ENCODE measurements at places on chromosomes 6 and 20.

- no peak for DNase-seq
Observed at GRCh38 chr6:5894357-5894756, 112.4 kb downstream of the NRN1 start.

DNA sequence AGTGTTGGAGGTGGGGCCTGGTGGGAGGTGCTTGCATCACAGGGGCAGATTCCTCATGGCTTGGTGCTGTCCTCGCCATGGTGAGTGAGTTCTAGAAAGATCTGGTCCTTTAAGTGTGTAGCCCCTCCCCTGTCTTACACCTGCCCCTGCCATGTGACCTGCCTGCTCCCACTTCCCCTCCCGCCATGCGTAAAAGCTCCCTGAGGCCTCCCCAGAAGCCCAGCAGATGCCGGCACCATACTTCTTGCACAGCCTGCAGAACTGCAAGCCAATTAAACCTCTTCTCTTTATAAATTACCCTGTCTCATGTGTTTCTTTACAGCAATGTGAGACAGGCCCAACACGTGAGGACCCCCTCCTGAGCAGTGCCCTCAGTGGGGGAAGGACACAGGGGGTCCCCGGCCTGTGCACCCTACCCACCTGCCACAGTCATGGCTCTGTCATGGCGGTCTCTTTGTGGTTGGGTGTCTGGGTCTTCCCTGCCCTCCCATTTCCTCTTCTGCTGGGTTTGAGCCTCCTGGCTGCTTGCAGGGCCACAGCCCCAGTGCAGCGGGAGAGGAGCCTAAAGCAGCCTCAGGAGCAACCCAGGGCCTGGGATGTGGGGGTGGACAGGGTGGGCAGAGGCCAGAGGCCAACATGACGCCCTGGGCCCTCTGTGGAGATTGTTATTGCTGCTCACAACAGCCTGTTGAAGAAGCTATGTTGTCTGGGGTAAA lies 87.2 kb upstream of the QKI start:
- DNase-seq: no peak

GRCh38 chr20:48456366-48457192 lies 371.2 kb downstream of the PREX1 start:
- no peak for DNase-seq

- DNase-seq: no peak
Observed at GRCh38 chr6:2718334-2719092, 32.2 kb downstream of the MYLK4 start.

- no peak for DNase-seq
Observed at GRCh38 chr20:45253261-45253660, 1.1 kb downstream of the SLPI start.

DNA sequence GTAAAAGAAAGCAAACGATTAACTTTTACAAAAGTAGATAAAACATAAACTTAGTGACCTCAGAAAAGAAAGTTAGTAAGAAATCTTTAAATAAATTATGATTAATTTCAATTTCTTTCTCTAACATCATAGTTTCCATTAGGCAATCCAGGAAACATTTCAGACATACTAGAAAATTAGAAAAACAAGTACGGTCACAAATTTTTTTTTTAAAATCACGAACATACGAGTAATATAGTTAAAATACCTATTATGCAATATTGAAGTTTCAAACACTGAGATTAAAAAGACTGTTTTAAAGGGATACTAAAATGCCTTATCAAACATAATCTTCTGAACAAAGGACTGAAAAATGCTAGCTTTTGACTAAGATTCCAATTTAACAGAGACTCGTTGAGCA lies 26.2 kb downstream of the NOL7 start:
- no peak for DNase-seq

DNA sequence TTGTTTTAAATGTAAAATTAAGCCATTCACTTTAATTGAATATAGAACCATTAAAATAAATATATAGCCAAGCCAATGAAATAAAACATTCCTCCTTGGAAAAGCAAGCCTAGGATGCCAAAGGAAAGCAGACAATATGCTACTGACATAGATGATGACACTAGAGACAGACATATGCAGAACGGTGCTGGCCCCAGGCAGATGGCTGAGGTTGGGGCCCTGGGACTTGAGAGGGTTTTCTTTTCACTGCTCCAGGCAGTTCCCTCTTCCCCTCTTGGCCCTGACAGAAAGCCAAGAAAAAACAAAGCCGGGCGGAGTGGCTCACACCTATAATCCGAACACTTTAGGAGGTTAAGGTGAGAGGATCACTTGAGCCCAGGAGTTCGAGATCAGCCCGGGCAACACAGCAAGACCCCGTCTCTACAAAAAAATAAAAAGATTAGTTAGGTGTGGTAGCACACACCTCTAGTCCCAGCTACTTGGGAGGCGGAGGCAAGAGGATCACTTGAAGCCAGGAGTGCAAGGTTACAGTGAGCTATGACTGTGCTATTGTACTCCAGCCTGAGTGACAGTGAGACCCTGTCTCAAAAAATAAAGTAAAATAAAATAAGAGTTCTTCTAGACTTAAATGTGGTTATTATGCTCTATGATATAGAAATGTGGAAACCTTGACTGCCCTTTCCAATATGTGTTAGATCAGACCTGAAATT lies 31.2 kb downstream of the FASTKD5 start:
- no peak for DNase-seq

DNA sequence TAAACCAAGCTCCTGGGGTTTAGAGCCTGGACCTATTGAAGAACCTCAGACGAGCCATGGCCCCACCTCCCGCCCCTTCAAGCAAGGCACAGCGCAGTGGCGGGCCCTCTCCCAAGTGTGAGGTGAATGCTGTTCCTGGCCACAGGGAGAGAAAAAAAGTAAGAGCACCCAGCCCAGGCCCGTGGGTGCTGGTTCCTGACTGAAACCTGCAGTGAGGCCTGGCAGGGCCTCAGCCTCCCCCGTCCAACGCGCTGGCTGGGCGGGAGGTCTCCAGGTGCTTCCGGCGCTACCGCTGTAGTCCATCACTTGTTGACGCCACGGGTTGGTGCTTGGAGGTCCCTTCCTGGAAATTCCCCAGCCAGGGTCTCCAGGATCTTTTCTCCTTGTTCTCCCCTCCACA lies 5.5 kb upstream of the FAM83C start:
- DNase-seq: no peak

DNA sequence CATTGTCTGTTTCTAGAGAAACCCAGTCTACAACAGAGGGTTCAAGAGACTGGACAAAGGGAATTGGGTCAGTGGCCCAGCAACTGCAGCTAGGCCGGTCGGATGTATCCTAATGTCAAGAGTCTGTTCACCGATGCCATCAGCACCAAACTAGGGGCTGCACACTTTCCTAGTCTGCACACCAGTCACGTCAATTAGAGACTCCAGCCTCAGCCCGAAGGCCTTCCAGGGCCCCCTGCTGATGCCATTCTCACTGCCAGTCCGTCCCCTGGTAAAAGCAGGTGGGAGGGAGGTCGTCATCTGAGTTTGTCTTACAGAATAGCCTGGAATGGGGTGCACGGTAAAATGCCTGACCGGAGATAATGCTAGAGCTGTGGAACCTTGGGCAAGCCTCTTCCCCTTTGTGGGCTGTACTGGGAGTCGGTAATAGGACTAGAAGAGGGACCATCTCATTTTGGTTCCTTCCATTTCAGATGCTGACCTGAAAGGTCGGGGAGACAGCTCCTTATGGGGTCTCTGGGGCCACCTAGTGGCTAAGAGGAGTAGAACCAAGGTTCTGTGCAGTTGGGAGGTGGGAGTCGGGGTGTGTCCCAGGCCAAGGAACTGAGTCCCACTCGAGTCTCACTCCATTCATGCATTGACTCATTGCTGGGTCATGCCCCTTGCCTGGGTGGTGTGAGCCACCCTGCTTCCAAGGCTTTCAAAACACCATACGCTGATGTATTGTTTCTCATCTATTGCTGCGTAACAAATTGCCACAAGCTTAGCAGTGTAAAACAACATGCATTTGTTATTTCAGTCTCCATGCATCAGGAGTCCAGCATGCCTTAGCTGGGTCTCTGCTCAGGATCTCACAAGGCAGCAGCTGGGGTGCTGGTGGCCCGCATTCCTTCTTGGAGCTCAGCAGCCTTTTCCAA lies 5.1 kb downstream of the SOX12 start:
- peak; percentile 49 for DNase-seq

- no peak for DNase-seq
Observed at GRCh38 chr6:89260832-89261231, 43.7 kb upstream of the GABRR1 start.

GRCh38 chr6:119858901-119859300 lies 509.3 kb upstream of the MAN1A1 start:
- no peak for DNase-seq

DNA sequence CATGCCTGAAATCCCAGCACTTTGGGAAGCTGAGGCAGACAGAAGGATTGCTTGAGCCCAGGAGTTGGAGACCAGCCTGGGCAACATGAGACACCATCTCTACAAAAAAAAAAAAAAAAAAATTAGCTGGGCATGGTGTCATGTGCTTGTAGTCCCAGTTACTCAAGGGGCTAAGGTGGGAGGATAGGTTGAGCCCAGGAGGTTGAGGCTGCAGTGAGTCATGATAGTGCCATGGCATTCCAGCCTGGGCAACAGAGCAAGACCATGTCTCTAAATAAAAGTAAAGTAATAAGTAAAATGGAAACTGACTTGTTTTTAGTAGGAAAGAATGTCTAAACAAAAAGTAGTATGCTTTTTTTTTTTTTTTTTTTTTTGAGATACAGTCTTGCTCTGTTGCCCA lies 240.7 kb downstream of the ARID1B start:
- DNase-seq: no peak

GRCh38 chr20:3543901-3544507 lies 73.2 kb downstream of the ATRN start:
- DNase-seq: no peak

DNA sequence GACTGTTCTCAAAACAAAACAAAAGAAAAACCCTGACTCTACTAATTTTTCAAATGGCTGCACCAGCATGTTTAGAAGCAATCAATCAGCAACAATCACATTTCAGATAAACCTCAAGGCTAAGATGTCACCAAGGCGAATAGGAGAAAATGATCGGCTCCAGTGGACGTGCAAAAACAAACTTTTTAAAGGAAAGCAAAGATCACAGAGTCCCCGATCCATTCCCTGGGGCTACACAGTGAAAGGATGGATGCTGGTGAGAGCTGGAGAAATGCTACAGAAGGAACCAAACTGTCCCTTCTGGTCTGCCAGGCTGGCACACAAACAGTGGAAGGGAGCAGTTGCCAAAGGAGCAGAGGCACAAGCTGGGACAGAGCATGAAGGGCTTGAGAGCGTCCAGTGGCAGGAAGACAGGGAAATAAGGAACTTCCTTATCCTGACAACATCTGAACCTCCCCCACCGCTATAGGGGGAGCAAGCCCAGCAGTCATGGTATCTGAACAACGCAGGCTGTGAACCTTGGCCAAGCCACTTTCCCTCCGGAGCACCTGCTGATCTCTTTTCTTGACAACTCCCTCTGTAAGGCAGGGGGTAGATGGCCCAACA lies 73.7 kb upstream of the HIVEP1 start:
- DNase-seq: no peak
